ENCODE measurements at places on chromosomes 6 and 20.

DNA sequence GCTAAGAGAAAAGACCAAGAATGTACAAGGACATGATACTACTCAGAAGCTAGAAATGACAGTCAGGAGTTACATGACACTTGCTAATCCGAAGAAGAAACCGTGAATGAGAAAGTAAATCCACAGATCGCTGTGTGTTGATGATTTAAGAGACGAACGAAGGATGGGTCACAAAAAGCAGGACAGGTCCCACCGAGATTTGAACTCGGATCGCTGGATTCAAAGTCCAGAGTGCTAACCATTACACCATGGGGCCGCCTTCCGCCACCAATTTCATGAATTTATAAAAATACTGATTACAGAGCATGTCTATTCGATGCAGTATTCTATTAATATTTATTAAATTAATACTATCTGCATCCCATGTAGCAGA lies 54.0 kb upstream of the BTN3A2 start:
- peak; percentile 32 for DNase-seq

DNA sequence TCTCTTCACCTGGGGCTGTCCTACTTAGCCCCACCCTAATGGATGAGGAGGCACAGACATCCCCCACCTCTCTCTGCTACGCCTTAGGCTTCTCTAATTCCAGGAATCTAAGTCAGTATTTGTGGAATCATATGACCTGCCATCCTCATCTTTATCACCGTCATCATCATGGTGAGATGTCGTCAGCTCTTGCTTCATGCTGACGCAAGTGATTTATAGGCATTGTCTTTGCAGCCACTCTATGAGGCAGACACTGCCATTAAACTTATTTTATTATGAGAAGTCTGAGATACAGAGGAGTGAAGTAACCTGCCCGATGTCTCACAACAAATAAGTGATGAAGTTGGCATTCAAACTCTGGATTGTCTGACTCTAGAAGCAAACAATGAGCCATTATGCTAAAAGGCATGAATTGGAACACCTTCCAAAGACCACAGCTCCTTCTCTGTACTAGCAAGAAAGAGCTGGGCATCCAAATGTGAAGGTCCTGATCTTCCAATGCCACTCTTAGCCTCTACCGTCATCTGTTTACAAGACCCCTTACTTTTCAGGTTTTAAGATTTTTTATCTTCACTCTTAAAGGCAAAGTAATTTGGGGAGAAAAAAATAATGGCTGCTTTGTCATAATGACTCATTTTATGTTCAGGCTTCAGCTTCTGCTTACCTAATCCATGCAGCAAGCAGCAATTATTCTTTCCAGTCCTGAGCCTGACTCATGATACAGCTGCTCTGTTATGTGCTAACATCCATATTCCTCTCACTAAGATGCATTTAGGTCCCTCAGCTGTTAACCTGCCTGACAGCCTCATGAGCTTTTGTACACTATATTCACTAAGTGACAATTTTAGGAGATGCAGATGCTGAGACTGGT lies 113.7 kb upstream of the BCLAF1 start:
- no peak for DNase-seq

DNA sequence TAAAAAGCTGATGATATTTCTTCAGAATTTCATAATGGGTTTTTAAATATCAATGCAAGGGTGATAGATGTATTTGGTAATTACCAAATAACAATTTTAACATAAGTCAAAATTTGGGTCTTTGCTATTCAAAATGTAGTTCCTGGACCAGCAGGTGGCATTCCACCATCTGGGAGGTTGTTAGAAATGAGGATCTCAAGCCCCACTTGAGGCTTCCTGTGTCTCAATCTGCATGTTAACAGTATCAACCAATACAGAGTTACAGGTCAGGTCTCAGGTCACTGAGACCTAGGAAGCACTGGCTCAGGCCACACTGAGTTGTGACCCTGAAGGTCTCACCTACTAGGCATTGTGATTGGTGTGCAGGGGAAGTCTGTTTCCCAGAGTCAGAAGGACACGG lies 57.2 kb upstream of the MTRF1L start:
- DNase-seq = no peak

DNA sequence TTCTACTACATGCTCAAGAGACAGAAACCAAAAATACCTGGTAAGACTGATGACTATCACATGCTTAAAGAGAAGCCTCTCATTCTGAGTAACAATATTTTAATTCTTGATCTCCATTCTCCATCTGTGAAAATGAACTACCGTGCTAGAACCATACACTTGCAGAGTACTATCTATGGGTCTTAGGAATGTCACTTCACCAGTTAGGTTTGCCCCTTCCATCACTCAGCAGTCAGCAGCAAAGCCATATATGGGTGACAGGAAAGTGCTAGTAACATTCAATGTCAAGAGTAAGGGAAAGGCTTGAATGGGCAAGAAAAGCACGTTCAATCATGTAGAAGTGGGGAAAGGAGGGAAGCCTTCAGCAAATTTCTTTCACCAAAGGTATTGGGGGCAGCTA lies 2.3 kb downstream of the DNAAF9 start:
- no peak for DNase-seq

- DNase-seq = no peak
These were observed 69.6 kb upstream of the ADGRF1 start for GRCh38 chr6:47111685-47112084.

DNA sequence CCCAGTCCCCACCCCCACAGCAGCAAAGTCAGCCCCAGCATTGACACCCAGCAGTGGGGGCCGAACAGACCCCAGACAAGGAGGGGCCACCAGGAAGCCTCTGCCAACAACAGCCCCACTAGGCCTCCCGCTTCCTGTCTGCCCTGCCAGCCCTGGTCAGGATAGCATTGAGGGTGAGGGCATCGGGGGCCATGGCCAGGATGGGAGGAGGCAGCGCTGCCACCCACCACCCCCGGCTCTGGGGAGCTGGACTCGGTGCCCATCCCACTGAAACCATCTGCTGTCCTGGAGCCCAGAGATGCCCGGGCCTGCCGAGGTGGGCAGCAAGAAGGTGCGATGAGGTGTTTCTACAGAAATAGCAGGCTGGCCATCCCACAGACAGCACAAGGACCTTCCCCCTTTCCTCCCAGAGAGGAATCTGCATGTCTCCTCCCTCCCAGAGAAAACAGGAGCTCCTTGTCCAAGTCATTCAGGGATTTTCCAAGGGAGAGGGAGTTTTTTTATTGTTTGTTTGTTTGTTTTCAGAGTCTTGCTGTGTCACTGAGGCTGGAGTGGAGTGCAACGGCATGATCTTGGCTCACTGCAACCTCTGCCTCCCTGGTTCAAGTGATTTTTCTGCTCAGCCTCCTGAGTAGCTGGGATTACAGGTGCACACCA lies 62.1 kb upstream of the BHLHE23 start:
- no peak for DNase-seq

GRCh38 chr6:110509617-110510241 lies 33.3 kb upstream of the SLC22A16 start:
- no peak for DNase-seq

DNA sequence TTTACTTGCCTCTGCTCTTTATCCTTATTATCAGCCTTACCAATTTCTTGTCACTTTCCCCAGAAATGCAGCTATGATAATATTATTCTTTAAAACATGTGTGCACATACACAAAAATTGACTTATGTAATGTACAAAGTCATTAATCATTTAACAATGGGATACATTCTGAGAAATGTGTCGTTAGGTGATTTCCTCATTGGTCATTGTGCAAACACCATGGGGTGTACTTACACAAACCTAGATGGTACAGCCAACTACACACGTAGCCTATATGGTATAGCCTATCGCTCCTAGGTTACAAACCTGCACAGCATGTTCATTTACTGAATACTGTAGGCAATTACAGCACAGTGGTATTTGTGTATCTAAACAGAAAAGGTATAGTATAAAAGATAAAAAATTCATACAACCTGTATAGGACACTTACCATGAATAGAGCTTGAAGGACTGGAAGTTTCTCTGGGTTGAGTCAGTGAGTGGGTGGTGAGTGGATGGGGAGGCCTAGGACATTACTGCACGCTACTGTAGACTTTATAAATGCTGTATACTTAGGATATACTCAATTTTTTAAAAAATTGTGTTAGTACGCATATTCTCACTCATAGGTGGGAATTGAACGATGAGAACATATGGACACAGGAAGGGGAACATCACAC lies 56.9 kb downstream of the HIVEP1 start:
- DNase-seq = no peak

DNA sequence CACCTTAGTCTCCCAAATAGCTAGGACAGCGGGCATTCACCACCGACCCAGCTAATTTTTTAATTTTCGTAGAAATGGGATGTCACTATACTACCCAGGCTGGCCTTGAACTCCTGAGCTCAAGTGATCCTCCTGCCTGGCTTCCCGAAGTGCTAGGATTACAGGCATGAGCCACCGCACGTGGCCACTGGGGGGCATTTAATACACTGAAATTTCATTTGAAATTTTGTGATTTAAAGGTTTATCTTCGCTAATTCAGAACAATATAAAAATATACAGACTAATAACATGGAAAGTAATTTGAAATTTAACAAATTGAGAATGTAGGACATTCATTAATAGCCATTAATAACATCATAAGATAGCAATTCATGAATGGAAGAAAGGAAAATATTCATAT lies 20.5 kb upstream of the TBC1D32 start:
- DNase-seq = no peak

DNA sequence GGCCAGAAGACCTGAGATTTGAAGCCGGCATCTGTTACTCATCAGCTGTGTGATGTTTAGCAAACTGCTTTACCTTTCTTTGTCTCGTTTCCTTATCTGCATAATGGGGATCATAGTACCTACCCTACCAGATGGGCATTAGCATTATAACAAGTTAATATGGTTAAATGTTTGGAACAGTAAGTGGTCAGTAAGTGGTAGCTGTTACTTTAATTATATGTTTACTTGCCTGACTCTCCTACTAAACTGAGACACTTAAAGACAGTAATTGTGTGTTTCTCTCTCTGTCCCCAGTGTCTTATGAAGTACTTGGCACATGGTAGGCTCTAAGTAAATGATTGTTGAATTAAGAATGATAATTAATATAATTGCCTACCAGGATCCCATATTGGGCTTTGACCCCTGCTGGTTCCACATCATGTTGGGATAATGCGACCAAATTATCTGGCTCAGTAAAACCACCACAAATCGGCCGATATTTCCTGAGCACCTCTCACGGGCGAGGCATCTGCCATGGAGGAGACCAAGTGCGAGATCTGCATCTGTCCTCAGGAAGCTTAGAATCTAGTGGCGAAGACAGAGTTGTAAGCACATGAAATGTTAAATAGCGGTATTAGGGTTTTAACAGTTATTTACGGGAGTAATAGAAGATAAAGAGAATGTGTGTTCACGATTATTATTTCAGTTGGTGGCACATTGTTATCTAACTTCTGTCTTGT lies 31.4 kb downstream of the PTK7 start:
- DNase-seq = no peak

GRCh38 chr6:31971279-31971992 lies 502 bp downstream of the DXO start:
- no peak for DNase-seq

DNA sequence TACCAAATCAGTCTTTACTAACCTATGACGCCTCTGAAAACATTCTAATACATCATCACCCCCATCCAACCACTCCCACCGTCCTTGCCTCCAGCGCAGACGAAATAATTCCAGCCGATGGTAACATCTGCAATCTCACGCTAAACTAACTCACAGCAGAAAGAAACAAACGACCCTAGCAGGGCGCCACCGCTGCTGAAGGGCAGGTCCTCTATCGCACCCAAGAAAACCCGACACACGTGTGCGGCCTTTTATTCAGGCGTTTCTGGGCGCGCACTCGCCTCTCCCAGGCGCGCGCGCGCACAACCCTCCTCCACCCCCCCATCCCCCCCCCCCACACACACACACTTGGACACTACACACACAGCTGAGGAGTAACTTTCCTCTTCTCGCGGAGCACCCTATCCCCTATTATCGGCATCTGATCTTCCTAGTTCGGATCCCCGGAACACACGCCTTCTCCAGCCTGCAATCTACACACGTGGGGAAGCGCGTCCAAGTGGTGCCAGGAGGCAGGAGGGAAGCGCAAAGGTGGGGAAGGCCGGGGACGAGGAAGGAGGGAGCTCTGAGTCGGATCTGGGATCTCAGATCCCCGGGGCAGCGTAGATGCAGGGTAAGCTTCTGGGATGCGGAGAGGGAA lies 1.4 kb downstream of the GFOD1 start:
- no peak for DNase-seq

DNA sequence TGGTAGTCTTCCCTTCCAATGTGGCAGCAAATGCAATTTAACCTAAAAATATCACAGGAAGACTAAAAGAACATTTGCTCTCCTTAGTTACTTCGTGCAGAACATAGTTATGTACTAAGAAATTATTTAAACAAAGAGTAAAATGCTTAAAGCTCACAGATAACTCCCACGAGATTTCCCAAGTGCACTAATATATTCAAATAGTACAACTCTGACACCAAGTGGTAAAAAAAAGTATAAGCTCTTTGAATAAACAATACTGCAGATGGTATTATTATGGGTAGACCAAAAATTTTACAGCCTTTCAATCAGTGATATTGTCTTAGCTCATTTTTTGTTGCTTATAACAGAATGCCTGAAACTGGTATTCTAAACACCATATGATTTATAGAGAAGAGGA lies 52.8 kb upstream of the FILIP1 start:
- no peak for DNase-seq

DNA sequence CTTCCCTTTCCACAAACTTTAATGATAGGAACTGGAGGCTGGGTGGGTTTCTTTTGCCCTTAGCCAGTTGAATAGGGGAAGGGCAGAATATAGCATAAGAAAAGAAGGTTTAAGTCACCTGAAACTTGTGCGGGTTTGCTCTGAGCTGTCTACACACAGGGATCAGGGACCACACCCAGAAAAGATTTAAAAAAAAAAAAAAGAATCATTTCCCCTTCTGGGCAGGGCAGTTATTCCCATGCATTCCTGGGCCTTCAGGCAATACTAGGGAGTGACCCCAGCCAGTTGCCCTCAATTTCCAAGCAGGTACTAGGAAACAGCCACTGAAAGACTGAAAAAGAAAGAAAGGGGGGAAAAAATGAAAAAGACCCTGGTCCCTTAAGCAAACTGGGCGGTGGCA lies 39.6 kb upstream of the HDAC2 start:
- no peak for DNase-seq

- no peak for DNase-seq
These were observed 568.5 kb upstream of the ID4 start for GRCh38 chr6:19268718-19269117.

- no peak for DNase-seq
These were observed 92.1 kb upstream of the EEF1E1 start for GRCh38 chr6:8194490-8194889.

DNA sequence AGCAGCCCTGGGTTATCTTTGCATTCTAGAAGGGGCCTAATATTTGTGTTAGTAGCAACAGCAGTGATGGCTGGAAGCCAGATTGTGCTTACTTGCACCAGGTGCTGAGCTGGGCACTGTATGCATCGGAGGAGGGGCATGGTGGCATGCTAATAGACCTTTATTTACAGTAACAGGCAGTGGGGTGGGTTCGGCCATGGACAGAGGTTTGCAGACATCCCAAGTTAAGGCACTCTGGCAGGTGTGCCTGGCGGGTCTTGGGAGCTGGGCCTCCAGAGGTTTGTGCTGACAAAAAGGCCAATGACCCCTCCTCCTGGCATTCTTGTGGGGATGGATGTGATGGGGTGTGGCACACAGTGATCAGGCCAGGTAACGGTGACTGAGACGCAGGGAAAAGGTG lies 39.0 kb upstream of the CD93 start:
- no peak for DNase-seq

All from KG1 (cell line).